ENCODE measurements at places on chromosomes 4 and X.
A peak's percentile ranks its signal among the peaks of the same experiment; 100 is the strongest.

GRCh38 chrX:126177133-126177840, 11.2 kb upstream of the DCAF12L2 start:
- DNase-seq: no peak

DNA sequence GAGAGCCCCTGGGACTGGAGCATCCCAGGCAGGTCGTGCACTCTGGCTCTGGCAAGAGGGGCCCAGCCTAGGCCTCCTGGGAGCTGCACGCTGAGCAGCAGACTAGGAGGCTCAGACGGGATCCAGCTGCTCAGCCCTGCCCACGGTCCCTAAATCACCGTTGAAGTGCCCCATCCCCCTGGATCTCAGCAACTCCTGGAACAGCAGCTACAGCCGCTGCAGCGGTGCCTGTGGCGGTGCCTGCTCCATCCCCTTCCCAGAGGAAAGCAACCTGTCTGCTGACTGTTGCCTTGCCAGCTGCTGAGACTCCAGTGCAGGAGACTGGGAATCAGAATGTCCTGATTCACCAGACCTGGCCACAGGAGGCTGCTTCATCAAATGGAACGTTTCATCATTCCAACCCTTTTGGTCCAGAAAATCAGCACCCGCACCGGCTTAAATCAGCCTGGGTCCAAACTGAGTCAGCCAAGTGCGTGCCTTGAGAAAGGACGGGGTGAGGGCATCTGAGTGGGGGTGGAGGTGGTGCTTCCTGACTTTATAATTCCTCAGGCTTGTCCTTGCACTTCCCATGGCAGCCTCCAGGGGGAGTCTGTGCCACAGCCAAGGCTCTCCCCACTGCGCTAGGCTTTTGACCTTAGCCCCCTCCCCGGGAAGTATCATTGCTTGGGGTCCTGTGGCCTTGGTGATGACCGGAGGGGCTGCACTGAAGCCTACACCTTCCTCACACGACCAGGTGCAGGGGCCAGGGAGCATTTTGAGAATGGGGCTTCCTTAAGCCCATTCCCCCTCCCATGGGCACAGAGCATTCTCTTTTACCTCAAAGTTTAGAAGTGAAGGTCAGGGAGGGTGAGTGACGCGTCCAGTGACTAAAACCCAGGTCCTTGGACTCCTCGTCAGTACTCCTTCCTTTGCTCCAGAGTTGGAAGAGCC, 6.5 kb downstream of the ZNF185 start:
- peak; percentile 66 for DNase-seq

DNA sequence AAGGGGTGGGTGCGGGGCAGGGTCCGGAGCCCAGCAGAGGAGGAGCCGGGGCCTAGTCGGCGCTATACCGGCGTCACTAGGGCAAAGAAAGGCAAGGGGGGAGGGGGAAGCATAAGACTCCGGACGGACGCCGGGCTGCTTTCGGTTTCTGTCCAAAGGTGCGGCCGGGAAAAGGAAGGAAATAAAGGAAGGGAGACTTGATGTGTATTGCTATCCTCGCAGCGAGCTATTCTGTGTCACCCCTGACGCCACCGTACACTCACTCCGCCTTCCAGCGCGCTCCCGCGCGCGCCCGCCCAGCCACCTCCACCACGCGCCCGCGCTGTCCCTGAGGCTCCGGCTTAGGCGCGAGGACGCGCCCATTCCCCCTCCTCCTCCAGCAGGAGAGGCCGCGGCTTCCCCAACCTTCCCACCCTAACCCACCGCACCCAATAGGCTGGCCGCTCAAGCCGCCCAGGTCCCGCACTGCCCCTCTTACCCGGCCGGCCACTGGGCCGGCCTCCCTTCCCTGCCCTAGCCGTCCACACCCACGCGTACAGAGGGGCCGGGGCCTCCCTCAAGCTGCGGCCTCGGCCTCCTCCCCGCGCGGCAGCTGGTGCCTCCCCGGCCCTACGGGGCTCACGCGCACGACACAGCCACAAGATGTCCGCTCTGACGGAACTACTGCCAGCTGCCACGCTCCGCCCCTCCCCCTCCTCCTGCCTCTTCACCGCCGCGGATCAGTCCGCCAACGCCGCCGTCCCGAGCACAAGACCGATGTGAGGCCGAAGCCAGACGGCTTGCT, at the start of gene UBE2D3:
Gene UBE2D3, minus strand, starts transcription at position 662 of the 784 bp plus-strand sequence. CDS start 1,043 bp downstream, outside the sequence.
- DNase-seq: peak; percentile 96

GRCh38 chr4:189385579-189385978, 555.1 kb upstream of the FRG1 start:
- DNase-seq: no peak

DNA sequence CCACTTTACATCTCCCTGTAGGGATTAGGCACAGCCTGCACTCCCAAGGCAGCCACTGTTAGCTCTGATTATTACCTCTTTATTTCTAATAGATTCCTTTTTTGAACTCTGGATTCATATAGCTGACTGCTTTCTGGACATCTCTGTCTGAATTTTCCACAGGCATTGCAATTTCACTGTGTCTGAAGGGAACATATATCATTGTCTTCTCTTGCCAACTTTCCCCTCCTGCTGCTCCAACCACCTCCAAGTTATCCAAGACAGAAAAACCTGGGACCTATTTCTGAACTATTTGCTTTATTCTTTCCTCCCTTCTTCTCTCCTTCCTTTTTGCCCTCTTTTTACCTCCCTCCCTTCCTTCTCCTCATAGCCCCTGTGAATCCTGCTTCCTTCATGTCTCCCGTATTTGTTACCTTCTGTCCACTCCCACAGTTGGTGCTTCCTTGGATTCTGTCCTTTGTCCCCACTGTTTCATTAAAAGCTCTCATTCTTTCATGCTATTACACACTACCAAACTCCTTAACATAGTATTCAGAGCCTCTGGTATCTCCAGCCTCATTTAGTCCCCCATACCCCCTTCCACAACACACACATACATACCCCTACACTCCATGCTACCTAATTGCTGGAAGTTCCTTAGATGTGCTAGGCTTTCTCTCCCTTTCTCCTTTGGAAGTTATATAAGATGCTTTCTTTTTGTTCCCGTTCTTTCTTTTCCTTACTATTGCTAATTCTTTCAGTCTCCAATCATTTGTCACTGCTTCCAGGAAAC, 34.7 kb downstream of the FGF2 start:
- DNase-seq: no peak

- DNase-seq: no peak
Observed at GRCh38 chrX:44871114-44871645, 1.8 kb upstream of the KDM6A start.

DNA sequence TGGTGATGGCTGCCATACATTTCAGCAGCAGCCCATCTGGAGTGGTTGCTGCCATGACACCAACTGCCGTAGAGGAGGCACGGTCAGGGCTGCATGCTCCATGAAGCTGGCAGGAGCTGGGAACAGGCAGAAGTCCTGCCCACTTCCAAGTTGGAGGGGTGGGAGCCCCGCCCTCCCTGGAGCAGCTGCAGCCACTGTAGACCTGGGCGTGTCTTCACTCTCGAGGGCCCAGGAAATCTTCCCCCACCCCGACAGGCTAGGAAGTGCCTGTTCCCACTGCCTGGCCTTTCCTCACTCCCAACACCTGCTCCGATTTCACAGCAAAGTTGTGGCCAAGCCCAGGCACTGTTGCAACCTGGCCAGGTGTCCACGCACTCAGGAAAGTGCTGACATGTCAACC, 42.3 kb downstream of the NALF2 start:
- no peak for DNase-seq

DNA sequence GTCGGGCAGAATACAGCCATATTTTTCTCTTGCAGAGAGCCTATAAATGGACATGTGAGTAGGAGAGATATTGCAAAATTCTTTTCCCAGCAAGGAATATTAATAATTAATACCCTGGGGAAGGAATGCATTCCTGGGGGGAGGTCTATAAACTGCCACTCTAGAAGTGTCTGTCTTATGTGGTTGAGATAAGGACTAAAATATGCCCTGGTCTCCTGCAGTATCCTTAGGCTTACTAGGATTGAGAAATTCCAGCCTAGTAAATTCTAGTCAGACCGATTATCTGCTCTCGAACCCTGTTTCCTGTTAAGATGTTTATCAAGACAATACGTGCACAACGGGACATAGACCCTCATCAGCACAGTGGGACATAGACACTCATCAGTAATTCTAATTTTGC, 872.6 kb downstream of the FSTL5 start:
- no peak for DNase-seq

GRCh38 chrX:34900691-34901090, 41.9 kb upstream of the FAM47B start:
- peak; percentile 16 for DNase-seq

DNA sequence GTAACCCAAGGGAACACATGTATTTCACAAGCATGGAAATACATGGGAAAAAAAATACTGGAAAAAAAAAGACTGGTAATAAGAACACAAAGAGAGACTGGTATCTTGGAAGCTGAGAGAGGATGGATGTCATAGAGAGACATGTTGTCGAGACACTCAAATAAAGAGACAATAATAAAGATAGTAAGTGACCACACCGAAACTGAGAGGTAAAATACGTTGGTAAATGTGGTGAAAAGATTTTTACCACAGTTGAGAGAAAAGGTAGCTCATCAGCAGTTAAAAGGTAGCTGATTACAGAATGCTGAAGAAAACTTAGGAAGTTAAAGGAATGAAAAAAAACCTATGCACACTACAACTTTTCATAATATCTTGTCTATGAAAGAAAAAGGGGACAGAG, 81.1 kb downstream of the ARAP2 start:
- no peak for DNase-seq

DNA sequence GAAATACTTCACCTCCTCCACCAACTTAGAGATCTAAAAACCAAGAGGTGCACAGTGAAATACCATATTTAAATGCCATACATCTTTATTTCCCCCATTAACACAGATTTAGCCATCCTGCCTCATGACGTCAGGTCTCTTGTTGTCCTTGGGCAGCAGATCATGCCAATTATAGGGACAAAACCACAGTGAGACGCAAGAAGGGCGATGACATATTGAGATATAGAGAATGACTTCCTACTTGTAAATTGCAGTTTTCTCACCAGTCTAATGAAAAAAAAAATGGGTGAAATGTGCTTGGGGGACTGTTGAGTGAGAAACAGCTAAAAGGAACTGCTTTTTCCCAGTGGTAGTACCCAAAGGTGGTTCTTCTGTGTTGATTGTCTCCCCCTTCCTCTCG, 24.3 kb downstream of the RS1 start:
- DNase-seq: no peak

- DNase-seq: no peak
Observed at GRCh38 chr4:36573441-36573840, 292.0 kb downstream of the DTHD1 start.

GRCh38 chr4:95850161-95850560, 10.3 kb downstream of the PDHA2 start:
- no peak for DNase-seq

DNA sequence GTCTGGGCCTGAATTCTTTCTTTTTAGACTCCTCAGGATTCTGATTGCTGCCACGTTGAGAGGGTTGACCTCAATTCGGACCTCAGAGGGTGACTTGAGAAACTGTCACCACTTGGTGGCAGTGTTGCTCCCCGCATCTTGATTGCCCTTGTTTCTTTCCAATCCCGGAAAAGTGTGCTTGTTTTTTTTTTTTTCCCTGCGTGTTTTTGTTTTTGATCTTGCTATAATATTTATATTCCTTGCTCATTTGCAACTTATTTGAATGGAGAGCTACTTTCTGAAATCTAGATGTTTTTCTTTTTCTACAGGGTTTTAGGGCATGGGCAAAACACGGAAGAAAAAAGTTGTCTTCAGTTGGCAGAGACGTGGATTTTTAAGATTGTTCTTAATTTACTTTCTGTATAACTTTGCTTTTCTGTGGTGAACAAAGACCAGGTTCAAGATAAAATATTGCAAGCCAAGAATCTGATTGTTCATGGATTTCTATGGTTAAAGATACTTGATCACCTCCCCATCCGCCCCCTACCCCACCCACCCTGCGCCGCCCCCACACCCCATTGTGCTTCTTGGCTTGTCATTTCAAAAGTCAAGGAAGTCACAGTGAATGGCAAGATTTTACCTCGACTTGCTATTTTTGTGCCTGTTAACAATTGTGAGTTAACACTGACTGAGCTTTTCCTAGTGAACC, 102.0 kb downstream of the PTTG2 start:
- DNase-seq: peak; percentile 42

DNA sequence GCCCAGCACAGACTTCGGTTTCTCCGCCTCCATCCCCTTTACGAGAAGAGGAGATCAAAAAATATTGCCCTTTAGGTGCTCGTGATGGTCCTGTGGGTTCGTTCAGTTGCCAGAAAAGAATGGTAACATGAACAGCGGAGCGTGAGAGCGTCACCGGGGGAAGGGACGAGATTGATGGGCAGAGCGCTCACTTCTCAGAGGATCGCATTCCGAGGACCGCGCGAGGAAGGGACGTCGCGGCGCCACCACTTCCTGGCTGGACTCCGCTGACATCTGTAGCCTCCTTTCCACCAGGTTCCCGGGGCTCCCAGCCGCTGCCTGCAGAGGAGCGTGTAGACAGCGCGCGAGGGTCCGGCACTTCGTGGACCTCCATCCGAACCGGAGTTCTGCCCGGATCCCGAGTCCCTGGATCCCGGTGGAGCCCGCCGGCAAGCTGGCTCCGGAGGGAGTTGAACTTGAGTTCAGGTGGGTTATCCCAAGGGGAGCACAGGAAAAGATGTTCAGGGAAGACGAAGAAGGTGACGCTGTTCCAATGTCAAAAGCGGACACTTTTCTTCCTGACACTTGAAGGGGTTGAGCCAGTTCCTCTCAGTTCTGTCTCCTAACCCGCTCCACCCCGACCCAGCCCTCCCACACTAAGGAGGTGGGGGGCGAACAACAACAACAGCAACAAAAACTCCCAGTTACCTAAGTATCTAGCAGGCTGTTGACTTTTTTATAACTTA, 484 bp downstream of the GALNTL6 start:
- DNase-seq: peak; percentile 3

GRCh38 chrX:138378876-138379275, 332.6 kb downstream of the FGF13 start:
- DNase-seq: no peak

GRCh38 chr4:149322203-149322602, 493.4 kb downstream of the IQCM start:
- no peak for DNase-seq

DNA sequence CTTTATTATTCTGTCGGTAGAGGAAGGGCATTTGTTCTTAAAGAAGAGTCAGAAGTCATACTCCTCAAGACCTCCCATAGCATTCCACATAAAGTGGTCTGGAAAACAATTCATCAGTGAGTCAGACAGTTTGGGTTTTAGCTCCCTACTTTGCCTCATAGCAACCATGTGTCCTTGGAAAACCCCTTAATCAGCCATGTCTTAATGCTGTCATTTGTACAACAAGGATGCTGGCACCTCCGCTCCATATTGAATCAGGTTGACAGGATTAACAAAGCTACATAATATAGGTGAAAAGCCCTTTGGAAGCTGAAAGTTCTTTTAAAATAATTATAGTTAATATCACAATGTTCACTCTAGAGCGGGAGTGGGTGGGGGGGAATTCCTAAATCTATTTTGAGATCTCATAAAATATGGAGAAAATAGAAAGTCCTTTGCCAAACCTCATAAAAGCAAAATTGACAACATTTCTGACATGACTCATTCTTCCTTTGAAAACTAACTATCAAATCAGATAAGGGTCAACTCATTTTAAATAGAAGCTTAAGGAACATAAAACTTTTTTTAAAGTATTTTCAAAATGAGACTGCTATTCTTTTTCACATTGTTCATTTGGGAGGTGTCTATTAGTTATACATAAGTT, 37.3 kb upstream of the GUCY1A1 start:
- DNase-seq: peak; percentile 72
